ENCODE measurements at places on chromosomes 5 and 9.

DNA sequence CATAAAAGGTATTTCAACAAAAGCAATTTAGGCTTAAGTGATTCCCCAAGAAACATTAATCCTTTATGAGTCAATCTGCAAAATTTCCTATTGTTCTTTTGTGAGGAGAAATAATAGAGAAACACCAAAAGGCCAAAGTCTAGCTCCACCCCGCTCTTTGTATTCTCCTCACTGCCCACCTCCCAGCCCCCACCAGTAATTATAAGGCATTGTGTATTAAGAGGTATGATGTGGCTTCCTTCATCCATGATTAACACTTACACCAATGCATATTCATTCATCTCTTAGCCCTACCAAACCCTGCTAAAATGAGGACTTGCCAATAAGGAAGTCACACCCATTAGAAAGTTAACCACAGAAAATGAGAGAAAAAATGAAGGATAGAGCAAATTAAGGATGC lies 105.3 kb upstream of the SPATA31D4 start:
- DNase-seq: no peak

GRCh38 chr5:79576606-79577289 lies 35.5 kb upstream of the TENT2 start:
- no peak for DNase-seq

GRCh38 chr5:168291342-168291963 lies at the start of gene WWC1:
Gene WWC1 (plus strand): TSS chr5:168291645. CDS start chr5:168292153, 508 bp downstream.
- DNase-seq: peak; percentile 68

DNA sequence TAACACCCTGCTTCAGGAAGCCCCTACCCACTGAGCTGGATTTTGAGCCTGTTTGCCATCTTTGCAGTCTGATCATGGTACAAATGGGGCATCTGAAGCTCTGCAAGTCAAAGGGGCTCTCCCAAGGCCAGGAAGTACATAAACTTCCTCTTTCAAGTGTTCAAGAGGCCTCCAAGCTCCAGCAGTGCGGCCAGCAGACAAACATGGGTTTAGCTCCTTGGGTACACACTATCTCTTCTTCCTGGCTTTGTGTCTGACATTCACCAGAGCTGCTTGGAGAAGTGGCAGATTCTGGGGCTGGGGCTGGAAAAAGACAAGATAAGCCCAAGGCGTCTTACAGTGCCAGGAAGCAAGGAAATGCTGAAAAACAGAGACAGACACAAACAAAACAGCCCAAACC lies 34.1 kb downstream of the LAMC3 start:
- no peak for DNase-seq

DNA sequence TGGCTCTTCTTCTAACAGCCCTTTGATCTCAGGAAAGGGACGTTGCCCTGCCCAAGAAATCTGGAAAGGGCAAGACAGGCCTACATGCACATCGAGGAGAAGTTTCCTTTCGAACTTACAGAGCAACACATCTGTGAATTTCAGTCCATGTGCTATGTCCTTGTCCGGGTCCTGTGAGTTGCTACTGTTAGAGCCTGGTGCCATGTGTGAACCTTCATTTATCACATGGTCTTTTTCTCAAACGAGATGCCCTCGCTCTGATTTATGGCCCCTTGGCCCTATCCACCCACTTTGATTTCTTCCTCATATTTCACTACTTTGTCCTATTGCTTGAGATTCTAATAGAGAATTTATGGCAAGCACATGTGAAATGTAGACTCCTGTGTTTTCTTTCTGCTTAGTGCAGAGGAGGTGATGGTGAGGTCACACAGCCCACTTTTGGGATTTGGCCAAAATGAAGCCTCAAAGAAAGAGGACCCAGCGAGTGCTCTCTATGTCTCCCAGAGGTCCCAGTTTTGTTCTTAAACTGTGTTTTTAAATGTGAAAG lies 153.1 kb downstream of the SNCAIP start:
- no peak for DNase-seq

GRCh38 chr5:91027405-91028139 lies 355.5 kb downstream of the ARRDC3 start:
- DNase-seq: no peak

DNA sequence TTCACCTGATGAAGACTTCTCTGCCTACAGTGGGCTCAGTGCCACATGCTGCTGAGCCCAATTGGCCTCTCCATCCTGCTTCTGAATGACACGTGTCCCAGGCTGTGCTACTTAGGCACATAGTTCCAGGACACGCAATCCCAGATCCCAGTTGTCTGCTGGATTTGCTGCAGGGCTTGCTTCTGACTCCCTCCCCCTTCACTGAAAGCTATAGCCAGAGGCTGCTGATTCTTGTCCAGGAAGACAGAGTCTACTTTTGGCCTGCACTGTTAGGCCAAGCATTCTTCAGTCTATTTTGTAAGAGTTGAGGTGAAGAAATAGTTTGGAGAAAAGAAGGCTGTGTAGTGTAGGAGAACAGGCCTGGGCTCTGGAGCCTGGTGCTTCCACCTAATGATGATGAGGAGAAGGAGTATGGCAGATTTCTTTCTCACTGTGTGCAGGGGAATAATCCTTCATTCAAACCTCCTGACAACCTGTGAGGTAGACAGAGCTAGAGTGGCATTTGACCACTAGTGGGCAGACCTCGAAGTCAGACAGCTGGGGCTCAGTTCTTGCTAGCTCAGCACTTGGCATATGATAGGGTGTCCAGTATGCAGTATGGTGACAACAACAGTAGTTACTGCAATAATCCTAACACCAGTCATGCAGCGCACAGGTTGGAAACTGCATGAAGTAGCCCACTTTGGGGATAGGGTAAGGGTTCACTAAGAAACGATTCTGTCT lies 19.5 kb upstream of the ASPN start:
- DNase-seq: no peak

- DNase-seq: no peak
Measured at GRCh38 chr5:54103871-54104270, 206.5 kb downstream of the ARL15 start.

DNA sequence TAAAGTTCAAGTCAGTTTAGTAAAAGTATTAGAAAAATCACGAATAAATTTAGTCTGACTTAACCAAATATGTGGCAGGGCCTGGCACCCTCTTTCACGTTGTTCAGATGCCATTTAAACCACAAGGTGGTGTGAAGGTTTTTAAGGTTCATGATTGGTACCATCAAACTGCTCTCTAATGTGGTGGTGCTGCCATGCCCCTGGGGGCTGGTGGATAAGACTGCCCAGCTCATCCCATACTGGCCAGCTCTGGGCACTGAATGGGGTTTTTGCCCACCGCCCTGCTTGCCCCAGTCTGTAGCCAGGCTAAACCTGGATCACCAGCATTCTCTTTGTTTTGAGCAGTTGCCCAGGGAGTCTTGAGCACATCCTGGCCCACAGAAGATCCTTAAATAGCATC lies 159.3 kb downstream of the GABBR2 start:
- no peak for DNase-seq

DNA sequence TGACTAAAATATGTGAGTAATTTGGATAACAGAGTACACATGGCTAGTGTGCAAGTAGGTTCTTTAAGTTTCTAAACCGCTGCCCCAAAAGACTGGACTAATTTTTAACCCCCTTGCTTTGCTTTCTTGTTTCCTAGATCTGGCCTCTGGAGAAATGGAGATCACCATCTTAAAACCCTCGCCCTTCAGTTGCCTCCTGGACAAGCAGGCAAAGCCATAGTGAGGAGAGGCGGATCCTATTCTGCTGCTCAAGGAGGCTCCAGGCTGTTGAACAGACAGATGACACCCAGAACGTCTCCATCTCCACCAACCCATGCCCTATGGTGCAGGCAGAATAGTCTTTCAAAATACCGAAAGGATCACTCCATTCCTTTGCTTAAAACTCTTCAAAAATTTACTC lies 28.6 kb upstream of the ALDH1A1 start:
- no peak for DNase-seq

DNA sequence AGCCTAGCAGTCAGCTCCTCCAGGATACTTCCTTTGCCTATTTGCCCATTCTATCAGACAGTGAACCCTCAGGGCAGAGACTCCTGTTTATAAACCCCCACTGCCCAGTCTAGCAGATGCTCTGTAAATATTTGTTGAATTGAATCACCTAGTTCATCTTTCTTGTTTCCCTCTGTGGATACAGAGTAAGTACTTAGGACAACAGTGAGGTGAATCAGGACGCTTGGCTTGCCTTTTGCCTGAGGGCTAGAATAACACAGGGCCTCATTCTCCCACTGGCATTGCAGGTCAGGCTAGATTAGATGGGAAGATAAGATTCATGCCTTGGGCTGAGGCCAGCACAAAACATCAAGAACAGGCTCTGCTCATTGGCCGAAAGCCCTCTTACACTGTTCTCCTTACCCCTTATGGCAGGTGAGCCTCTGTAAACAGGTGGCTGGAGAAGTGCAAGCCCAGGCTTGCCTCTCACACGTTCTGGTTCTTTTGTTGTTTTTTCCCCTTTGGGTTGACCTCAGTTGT lies 22.2 kb downstream of the TNFSF8 start:
- no peak for DNase-seq

DNA sequence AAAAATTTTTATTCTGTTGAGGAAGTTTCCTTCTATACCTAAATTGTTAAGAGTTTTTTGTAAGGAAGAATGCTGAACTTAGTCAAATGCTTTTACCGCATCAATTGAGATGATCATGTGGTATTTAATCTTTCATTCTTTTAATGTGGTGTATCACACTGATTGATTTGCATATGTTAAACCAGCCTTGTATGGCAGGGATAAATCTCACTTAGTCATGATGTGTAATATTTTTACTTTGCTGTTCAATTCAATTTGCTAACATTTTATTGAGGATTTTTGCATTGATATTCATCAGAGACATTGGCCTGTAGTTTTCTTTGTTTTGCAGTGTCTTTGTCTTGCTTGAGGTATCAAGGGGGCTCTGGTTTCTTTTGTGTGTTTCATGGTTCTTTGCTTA lies 125.3 kb upstream of the MEF2C start:
- DNase-seq: no peak

DNA sequence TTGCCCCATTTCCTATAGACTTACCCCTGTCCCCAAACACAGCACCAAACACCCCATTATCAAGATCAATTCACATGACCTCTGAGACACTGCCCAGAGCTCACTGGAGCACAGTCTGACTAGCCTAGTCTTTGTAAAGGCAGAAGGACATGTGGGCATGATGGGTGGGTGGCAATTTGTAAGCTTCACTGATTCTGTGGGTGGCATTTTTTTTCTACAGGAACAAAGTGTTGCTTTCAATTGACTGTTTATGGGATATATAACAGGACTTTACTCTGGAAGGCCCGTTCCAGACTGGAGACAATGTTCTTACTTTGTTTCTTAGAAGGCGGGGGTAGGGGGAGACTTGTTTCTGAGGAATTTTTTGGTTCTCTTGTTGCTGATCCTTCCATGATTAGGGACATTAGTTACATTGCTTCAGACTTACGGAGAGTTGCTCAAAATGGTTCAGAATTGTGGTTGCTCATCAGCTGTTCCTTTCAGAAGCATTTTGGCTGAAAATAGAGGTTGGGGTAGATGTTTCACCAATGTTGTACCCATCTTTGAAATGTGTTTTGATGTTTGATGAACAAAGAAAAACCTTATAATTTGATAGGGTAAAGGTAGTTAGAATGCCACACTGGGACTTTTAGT lies 20.2 kb downstream of the NNT start:
- DNase-seq: no peak

DNA sequence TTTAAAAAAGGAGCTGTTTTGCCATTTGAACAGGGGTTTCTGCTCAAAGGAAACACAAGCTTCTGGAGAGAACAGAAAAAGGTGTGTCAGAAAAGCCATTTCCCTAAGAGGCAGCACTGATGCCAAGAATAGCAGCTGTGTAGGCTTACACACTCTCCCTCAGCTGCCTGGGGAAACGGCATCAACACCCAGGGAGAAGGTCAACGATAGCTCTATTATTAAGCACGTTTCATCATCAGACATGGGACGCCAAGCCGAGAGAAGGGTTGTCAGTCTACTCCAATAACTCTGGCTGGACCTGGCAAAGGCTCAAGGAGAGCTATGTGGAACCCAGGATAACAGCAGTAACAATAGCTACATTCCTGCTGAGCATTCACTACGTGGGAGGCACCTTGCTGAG lies 314.2 kb downstream of the CDK5RAP2 start:
- DNase-seq: no peak

DNA sequence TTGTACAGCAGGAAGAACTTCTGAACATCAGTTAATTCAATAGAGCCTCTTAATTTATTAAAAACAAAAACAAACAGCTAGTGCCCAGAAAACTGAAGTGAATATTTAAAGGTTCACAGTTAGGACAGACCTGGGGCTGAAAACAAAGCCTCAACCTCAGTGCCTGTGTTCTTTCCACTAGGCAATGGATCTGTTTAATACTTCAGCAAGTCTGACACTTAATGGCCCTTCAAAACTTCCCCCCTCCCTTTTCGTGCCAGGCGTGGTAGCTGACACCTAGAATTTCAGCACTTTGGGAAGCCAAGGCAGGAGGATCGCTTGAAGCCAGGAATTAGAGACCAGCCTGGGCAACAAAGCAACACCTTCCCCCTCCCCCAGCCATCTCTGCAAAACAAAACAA lies 54.5 kb upstream of the IFNK start:
- DNase-seq: no peak

DNA sequence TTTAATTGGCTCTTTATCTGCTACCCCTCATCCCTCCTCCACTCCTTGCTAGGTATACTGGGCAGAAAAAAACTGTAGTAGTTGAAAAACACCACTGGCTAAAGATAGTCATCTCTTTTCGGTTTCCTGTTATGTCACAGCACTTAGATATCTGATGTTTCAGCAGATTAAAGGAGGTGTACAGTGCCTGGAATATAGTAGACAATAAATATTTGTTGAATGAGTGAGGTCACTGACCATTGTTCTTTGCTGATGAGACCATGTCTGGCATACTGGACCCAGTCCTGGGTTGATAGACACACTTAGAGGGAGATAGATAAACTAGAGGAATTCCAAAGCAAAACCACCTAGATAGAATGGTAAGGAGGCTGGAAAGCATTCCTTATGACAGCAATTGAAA lies 3.2 kb downstream of the GRPEL2 start:
- DNase-seq: no peak

DNA sequence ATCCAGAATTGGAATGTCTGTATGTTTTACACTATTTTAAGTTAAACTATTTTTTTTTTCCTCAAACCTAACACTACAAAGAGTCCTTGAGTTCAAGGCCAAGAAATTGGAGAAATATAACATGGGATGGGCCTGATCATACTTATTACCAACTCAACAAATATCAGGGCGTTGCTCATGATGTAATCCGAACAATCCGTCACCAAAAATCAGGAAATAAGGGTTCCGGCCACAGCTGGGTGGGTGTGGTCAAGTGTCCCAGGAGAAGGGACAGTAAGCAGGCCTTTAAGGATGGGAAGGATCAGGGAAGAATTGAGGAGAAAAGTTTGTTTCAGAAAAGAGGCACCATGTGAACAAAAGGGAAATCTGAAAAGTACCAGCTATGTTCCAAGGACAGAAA lies 29.8 kb downstream of the MED27 start:
- DNase-seq: no peak

- DNase-seq: no peak
Measured at GRCh38 chr9:131679261-131680020, 60.4 kb downstream of the RAPGEF1 start.

DNA sequence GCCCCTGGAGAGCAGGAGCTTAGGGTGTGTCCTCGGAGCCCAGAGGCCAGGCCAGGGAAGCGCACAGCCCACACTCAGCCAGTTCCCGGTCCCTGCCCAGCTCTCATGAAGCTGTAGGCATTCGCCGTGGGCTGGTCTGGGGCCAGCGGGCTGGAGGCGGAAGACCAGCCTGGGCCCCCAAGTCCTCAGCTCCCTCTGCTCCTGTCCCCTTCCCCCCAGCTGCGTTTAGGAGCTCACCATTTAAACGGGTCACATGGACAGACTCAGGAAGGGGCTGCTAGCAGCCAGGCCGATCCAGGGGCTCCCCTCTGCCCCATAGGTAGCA lies 17.4 kb downstream of the DNLZ start:
- DNase-seq: no peak
